Osteocyte (in vitro differentiated cells): ENCODE measurements at places on chromosomes 3 and 15.

DNA sequence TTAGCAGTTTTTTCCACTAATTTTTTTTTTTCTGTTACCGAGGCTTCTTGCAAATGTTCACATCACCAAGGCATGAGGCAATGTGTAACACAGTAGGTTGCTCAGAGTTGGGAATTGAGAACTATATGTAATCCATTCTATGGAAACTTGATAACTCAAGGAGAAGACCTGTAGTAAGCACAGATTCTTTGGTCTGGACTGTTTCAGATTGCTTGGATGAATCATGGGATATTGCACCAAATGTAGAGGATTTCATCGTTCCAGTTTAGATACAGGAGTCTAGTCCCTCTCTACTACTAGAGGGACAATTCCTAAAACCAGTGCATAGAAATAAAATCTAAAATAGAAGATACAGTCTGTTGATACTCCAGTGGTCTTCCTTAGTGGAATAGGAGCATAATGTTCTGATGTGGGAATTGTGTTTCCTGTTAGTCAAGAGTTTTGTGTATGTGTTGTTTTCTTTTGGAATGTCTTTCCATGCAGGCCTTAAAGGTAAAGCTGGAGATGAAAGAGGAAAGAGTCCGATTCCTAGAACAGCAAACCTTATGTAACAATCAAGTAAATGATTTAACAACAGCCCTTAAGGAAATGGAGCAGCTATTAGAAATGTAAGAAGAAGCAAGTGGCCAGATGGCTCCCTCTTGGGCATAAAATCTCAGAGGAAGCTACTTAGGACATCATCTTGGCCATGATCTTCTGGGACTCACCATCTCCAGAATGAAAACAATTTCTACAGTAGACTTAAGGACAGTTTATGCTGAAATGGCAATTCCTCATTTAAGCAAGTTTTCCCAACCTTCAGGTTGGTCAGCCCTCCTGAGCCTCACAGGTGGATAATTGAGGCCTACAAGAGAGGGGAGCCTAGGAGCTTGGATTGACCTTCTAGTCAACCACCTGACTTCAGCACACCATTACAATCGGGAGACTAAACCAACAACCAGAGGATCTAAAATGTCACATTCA, 10.7 kb downstream of the KNSTRN start:
- DNase-seq = no peak

DNA sequence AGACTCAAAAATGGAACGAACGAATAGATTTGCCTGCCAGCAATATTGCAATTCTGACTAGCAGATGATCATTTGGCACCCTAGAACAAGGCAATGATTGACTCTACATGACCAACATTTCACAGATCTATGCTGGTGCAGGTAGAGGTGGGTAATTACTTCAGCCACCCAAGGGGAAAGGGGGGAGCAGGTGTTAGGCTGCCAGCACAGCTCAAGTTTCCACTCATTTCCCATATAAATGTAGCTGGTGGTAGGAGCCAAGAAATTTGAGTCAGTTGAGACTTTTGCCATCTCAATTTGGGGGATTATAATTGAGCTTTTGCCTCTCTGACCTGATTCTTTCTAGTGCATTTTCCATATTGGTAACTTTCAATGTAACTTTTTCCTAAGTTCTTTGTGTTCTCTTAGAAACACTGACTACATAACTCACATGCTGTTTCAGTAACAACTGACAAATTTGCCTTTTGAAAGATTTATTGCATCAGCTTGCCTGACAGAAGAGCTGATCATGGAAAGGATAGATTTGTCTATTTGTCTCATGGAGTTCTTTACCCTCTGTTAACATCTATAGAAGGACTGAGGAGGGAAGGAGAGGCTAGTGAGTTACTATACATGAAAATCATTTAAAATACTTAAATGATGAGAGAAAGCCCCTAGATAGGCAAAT, 902.5 kb downstream of the ZPLD1 start:
- DNase-seq = no peak

- DNase-seq = no peak
These were observed 65.4 kb upstream of the ACAD9 start for GRCh38 chr3:128814060-128814459.

DNA sequence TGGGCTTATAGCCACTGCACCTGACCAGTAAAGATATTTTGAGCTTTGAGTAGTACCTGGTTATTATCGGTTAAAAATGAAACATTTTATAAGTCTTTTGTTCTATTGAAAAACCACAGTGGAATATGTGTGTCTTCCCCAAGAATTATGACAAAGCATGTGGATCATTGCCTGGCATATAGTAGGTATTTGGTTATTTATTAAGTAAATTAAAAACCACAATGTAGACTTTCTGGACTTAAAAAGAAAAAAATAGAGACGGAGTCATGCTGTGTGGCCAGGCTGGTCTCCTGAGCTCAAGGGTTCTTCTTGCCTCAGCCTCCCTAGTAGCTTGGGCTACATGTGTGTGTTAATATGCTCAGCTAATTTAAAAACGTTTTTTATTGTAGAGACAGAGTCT, 43.5 kb downstream of the UBE2E2 start:
- DNase-seq = no peak

GRCh38 chr3:7744850-7745249, 756.8 kb upstream of the LMCD1 start:
- no peak for DNase-seq

- no peak for DNase-seq
These were observed 37.9 kb downstream of the CHRD start for GRCh38 chr3:184417619-184418327.

GRCh38 chr3:66812136-66812535, 186.0 kb upstream of the KBTBD8 start:
- no peak for DNase-seq

GRCh38 chr15:26394801-26395200, 378.1 kb downstream of the GABRB3 start:
- peak; percentile 42 for DNase-seq
